ENCODE measurements at places on chromosomes 3 and 15.

GRCh38 chr15:68415501-68416157 is 16.3 kb downstream of the ITGA11 start:
- no peak for DNase-seq

- peak; percentile 14 for DNase-seq
Observed at GRCh38 chr15:41022487-41023090, 69.3 kb downstream of the CHAC1 start.

DNA sequence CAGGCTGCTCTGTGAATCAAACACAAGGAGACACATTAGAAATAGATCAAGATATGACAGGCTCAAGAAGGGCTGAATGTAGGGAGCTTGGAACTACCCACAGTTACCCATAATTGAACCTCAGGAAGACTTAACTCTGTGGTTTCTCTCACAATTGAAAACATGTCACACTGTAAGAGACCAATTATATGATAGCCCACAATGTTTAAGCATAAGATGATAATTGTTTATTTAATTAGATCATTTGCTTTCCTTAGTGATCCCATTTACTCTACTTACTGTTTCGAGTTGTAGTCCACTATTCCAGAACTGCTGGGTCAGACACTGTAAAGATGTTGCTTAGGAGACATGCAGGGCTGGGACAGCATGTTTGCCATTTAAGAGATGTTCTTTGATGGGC is 201.3 kb upstream of the RARB start:
- DNase-seq: no peak

GRCh38 chr3:151989621-151990020 is 116.2 kb downstream of the SUCNR1 start:
- no peak for DNase-seq

GRCh38 chr3:161430307-161430706 is 59.0 kb upstream of the SPTSSB start:
- DNase-seq: no peak

DNA sequence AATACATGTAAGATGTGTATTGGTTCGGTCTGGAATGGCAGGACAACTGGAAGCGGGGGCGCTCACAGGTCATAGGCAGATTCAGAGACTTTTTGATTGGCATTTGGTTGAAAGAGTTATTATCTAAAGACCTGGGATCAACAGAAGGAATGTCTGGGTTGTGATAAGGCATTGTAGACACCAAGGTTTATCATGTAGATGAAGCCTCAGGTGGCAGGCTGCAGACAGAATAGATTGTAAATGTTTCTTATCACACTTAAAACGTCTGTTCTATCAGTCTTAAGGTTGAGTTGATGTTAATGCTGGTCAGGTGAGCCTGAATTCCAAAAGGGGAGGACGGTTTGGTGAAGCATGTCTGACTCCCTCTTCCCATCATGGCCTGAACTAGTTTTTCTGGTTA is 295.9 kb upstream of the PROK2 start:
- no peak for DNase-seq

DNA sequence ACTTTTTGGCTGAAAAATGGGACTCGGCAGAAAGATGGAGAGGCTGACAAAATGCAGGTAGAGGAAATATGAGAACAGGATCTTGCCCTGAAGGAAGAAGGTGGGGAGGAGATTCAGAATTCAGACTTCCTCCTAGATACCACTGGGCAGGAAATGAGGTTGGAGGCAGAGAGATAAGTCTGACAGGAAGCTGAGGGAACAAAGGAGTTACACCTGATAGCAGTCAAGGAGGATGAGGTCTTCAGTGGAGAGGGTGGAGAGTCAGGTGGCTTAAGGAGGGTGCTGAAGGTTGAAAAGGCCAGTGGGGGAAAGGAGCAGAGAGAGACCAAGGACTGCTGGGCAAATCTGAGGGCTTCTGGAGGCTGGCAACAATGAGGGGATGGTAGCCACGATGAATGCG is 56.8 kb downstream of the CCR4 start:
- DNase-seq: no peak

DNA sequence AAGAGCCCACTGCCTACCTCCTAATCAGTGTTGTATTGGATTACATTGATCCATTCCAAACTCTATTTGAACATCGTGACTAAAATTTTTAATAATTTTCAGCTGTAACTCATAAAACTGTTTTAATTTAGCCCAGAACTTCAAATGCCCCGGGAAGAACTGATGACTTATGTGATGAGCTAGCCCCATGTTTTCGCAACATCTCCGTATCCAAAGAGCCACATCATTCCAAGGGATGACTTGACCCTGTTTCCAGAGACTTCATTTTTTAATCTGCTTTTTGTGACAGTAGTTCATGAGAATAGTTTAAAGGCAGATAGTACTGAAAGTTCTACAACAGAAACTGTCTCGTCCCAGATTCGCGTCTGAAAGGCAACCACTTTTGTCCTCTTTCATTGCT is 97.4 kb downstream of the STAC start:
- no peak for DNase-seq

DNA sequence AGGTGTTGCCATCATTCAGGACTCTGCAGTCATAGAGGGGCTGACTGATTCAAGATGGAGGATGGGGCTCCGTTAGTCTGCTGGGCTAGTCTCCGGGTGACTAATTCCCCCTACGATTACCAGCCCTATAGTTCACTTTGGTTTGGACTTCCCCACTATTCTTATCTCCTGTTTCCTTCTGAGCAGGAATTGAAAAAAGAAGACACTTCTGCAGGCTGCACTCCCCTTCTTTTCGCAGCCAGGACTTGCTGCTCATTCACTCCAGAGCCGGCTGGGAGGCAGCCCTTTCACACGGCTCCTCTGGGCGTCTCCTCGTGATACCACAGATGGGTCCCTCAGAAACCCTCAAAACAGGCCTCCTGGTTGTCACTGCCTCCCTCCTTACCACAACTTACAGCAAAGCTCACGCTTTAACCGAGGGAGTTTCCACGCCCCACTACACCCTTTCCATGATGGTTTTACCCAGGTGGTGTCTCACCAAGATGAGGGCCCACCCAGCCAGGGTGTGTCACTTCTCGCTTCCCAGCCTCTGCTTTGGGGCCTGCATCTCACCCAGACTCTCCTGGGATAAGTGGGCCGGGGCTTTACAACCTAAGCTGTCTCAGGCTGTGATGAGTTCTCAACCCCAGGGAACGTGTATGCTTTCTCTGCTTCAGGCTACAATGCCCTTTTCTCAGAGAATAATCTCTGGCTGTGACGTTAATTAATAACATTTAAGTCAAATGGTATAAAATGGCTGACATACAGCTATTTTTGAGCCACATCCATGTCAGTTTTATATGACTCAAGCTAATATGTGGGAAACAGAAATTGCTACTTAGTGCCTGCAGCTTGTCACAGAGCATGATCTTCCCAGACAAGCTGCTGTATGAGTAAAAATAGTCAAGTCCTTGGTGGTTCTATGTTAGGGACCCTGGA is 11.9 kb downstream of the CX3CR1 start:
- peak; percentile 67 for DNase-seq

GRCh38 chr3:87035339-87035738 is 44.4 kb upstream of the VGLL3 start:
- DNase-seq: no peak

GRCh38 chr15:42153874-42154211 is 2.6 kb downstream of the PLA2G4F start:
- no peak for DNase-seq

- no peak for DNase-seq
Observed at GRCh38 chr3:38958026-38958720, 93.6 kb downstream of the SCN11A start.

DNA sequence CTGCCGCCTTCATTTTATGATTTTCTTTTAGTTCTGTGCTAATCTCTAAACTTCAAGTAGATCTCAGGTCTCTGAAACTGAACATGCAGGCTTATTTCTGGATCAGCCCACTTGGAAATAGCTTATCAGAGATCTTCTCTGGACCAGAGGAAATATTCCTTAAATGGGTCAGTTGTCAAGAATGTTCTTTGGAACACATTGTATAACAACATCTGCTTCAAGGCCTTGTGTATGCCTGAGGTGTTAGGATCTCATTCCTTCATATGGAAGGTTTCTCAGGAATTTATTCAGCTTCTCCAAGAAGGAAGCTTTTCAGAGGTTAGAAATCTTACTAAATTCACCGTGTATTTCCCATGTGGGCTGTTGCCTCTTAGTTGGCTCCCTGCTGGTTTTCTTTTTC is 47.4 kb downstream of the SYN2 start:
- no peak for DNase-seq

DNA sequence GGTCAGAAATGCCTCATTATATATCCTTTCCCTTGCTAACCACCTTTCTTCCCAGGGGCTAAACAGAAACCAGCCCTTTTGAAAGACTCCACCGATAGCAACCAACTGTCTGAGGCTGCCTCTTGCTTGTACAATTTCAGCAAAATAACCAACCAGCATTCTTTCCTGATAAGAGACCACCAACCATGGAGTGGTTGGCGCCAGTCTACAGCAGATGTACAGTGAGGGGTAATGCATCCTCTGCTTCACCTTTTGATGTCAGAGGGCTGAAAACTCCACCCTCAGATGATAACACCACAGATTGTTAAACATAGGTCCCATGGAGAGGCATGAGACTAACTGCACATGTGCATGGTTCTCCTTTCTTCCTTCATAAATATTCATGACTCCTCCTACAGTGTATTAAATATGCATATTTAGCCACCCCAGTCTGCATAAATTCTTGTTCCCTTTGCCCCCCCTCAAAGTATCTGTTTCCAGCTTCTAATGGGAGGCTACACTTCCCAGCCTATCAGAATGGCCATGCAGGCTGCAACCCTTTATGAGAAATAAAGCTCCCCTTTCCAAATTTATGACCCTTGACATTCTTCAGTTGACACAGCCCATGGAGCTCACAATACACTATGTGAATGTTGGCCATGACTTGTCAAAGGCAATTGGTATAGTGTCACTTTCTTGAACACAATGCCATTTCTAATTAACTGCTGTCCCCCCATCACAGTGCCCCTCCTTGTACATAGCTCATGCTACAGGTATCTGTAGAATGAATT is 48.3 kb downstream of the GABRB3 start:
- DNase-seq: no peak

GRCh38 chr3:24923570-24923969 is 428.9 kb upstream of the THRB start:
- no peak for DNase-seq
